ENCODE measurements at places on chromosomes 2 and 18. TPM values are rescaled to one million over a fixed set of nuclear protein-coding genes. Genes with fewer than 3 reads are reported as not detected.

DNA sequence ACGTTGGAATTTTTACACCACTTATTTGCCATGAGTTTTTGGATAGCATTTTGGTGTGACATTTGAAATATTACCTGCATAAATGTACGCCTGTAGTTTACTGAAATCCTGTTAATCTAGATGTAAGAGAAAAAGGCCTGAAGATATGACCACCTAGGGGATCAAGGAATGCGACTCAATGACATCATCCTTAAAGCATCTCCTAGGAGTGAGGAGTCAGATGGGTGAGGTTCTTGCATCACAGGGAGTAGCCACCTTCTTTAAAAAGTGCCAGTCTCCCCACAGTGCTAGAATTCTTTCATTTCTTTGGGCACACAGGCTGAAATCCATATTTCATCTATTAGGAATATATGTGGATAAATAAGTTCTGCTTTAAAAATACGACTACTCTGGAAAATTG, 34.5 kb downstream of the ADCYAP1 start:
- no peak overlapping the region for H3K4me3 ChIP-seq
- H3K27ac ChIP-seq: no peak overlapping the region
- H3K36me3 ChIP-seq: no peaks in the 10 kb centered on the region
- peaks cover 8% of the 10 kb centered on the region for H3K4me1 ChIP-seq

ASAP2 gene
- total RNA-seq: 51.8 TPM

KIF1A gene
- total RNA-seq: 90.9 TPM

MC4R gene
- total RNA-seq: 0.19 TPM

Measured in neural crest cell (in vitro differentiated cells).